ENCODE measurements at places on chromosomes 3 and 15.

DNA sequence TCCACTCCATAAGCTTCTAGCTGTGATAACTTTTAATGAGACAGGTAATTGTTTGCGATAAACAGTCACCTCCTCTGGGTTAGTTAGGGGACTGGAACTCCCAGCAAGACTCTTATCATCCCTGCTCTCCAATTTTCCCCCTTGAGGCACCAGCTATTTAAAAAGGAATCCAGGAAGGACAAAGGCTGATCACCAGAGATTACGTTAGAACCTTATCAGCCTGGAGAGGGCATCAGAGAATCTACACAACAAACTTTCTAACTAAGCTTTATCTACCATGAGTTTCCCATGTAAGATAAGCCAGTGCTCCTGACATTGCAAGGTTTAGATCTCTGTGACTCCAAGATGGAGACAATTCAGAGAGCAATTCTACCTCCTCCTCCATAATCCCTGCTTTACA lies 31.3 kb downstream of the GPR176 start:
- DNase-seq: peak; percentile 25

DNA sequence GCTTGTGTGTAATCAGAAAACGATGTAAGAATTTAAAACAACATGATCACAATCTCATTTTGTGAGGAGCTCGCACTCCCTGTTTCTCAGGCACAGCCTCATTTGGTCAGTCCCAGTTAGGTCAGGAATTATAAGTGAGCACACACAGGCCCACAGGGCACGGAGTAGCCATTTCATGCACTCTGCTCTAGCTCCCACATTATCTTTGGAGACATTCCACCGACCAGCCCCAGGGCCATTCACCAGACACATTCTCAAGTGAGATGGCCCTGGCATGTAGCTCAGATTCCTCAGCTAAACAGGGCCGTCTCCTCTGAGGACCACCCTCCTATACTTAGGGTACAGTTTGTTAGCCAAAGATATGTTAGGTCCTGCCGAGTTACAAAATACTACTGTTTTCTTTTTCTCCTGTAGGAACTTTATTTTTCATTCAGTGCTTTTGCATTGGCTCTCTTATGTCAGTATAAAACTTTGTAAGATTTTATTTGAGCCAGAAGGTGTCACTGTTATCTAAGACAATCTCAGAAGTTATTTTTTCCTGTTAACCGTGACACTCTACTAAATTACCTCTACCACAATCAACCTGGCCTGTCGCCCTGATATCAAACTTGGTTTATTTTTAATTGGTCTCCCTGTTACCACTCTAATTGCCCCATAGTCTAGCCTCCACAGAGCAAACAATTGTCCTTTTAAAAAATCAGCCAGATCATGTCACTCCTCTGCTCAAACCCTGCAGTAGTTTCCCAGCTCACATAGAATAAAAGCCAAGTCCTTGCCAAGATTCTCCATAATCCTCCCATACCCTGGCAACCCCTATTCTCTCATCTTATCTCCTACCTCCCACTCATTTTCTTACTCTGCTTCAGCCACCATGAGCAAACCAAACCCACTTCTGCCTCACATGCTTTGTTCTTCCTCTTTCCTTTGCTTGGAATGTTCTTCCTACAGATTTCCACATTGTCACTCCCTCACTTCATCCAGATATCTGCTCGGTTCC lies 105.7 kb downstream of the PPP2R3A start:
- DNase-seq: peak; percentile 44

GRCh38 chr3:126836220-126836860 lies 132.3 kb downstream of the CHCHD6 start:
- DNase-seq: no peak

DNA sequence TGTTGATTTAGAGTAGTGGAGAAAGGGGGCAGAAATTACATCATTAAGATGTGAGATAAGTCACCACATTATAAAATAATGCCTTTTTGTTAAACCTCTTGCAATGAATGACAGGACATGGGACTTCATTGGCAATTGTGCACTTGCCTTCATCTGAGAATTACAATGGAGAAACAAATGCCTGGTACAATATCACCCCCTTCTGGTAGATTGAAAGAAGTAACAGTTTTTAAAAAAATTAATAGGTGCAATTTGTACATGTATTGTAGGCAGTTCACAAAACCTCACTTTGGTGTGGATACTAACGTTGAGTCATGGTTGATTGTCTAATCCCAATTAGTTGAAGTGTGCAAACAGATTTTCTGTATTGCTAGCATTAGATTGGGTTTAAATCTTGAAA lies 4.6 kb upstream of the P2RY14 start:
- DNase-seq: peak; percentile 65

DNA sequence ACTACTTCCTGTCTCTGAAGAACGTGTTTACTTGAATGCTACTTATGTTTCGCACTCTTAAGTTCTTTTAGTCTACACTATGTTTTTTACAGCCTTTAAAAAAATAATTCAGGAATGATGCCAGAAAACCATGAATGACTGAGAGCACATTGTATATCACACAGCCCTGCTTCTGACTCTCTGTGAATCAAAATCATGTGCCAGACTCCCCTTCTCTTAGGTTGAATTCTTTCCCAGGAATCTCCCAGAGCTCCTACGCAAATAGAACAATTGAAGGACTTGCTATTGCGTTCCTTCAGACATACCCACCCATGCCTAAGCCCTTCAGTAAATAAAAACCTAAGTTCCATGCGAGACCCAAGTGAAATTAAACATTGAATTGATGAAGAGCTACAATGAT lies 782.0 kb upstream of the ALCAM start:
- no peak for DNase-seq

GRCh38 chr3:2300938-2301337 lies 202.3 kb downstream of the CNTN4 start:
- no peak for DNase-seq

DNA sequence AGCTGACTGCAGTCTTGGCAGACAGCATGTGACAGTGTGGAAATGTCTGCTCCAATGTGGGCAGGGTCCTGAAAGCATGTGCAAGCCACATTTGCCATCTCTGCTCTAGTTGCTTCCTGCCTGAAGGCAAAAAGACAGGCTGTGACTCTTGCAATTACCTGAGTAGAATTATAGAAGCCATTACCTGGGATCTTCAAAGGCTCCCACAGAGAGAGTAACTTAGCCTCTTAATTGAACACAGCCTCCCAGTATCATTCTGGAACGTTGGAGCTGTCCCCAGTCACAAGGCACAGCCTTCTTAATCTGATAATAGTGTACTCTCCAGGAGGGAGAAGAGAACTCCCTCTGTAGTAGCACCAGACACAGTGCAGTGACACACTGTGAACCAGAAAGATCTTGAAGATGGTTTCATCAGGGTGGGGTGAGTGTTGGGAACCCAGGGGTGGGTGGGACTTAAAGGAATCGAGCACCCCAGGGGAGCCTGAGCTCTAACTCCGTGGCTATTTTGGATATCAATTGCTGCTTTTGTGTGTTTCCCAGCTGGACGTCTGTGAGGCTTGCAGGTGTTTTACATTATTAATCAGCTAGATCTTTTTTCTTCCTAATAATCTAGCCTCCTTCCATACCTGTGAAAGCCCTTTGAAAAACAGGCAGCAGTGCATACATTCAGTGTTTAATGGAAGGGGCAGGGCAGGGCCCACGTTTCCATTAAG lies 40.6 kb upstream of the GLCE start:
- DNase-seq: no peak

- DNase-seq: no peak
Observed at GRCh38 chr3:138799822-138800221, 34.9 kb downstream of the PIK3CB start.

GRCh38 chr3:49133226-49133951 lies 539 bp upstream of the LAMB2 start:
- peak; percentile 95 for DNase-seq

- DNase-seq: no peak
Observed at GRCh38 chr15:67340630-67341029, 86.0 kb downstream of the IQCH start.

DNA sequence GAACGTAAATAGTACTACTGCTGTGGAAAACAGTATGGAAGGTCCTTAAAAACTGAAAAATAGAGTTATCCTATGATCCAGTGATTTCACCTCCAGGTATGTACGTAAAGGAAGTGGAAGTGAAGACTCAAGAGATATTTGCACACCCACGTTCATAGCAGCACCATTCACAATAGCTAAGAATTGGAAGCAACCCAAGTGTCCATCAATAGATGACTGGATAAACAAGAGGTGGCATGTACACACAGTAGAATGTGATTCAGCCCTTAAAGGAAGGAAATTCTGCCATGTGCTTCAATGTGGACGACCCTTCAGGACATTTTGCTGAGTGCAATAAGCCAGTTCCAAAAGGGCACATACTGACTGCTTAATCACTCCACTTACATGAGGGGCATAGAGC lies 188.3 kb downstream of the APBA2 start:
- DNase-seq: no peak

DNA sequence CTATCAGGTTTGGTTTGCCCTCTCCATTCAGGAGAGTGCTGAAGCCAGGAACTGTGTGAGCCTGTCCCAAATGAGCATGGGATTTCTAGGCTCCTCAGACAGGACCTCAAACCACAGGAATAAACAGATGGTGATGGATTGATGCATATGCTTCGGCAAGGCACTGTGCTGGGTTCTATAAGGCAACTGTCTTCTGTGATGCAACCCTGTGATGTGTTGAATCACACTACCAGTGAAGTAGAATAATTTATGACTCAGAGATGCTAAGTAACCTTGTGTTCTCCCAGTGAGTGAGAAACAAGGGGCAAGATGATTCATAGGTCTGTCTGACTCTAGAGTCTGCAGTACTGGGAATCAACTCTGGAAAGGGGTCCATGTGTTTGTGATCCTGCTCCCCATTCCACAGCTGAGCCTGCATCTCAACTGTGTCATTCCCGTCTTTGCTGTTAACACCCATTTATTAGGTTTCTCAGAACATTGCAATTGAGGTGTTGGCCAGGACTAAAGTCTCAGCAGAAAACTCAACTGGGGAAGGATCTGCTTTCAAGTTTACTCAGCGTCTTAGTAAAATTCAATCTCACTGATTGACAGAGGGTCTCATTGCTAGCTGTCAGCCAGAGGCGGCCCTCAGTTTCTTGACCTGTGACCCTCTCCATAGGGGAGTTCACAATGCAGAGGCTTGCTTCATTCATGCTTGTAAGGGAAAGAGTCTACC lies 510.1 kb upstream of the CFAP20DC start:
- peak; percentile 99 for DNase-seq

DNA sequence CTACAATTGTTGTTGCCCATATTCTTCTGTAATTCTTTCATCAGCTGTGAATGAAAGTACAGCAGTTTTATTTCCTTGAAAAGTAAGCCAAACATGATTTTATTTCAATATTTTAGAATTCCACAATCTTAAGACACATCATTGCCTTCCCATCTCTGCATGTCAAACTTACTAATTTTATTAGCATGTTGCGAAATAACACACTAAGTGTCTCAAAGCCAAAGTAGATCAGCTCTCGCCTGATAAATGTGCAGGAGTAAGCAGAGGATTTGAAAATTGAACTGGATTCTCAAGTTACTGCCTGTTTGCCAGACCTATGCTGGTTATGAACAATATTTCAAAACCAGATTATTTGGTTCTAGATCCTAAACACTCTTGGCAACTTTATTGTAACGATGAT lies 25.7 kb downstream of the TGFBR2 start:
- DNase-seq: no peak

GRCh38 chr3:154884952-154885351 lies 195.2 kb upstream of the MME start:
- peak; percentile 51 for DNase-seq

GRCh38 chr3:31157047-31157694 lies 262.7 kb upstream of the GADL1 start:
- DNase-seq: no peak
